Natural killer cell treated with Interleukin-12 subunit alpha and Interleukin-12 subunit beta and Interleukin-15 and Interleukin-18, amount 100 ng/mL, for 72 hours (primary cell): ENCODE measurements at places on chromosomes 6 and 20. TPM values are rescaled to one million over a fixed set of nuclear protein-coding genes. Genes with fewer than 3 reads are reported as not detected.

Gene CDH22
- total RNA-seq = not detected

Gene VSX1
- not detected for total RNA-seq

Gene FOXF2
- total RNA-seq = not detected

Gene EYS
- not detected for total RNA-seq

Gene GPR6
- not detected for total RNA-seq

DNA sequence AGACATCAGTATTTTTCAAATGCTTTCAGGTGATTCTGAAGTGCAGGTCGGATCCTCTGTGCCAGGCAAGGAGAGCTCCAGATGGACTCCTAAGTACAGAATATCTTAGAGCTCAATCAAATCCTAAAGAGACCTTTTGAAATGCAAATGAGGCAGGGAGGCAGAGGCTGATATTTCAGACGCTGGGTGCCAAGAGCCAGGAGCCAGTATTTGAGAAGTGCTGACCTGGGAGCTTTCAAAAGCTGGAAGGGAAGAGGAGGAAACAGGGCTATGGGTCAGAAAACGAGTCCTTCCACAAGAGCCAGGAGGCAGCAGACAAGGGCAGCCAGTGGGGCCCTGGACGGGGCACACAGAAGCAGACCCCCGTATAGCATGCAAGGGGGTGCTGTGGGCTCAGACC lies 46.1 kb upstream of the DSN1 start:
- no peak for DNase-seq

- no peak for DNase-seq
Measured at GRCh38 chr20:4817230-4817671, 95.5 kb downstream of the PRND start.

DNA sequence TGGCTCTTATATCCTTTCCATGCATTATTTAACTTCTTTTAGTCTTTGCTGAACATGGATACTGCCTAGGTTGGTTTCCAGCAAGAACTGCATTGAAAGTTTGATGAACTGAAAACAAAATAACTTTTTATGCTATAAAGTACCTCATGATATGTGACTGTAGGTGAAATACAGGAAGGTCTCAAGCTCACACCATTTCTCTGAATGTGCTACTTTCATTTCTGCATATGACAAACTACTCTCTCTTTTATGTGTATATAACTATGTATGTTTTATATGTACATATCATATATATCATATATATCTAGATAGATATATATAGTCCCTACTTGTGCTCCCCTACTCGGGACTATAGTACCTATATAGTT lies 65.9 kb downstream of the AIG1 start:
- DNase-seq = no peak

GRCh38 chr6:143941852-143942627 lies 66.0 kb downstream of the PLAGL1 start:
- DNase-seq = peak; percentile 68

DNA sequence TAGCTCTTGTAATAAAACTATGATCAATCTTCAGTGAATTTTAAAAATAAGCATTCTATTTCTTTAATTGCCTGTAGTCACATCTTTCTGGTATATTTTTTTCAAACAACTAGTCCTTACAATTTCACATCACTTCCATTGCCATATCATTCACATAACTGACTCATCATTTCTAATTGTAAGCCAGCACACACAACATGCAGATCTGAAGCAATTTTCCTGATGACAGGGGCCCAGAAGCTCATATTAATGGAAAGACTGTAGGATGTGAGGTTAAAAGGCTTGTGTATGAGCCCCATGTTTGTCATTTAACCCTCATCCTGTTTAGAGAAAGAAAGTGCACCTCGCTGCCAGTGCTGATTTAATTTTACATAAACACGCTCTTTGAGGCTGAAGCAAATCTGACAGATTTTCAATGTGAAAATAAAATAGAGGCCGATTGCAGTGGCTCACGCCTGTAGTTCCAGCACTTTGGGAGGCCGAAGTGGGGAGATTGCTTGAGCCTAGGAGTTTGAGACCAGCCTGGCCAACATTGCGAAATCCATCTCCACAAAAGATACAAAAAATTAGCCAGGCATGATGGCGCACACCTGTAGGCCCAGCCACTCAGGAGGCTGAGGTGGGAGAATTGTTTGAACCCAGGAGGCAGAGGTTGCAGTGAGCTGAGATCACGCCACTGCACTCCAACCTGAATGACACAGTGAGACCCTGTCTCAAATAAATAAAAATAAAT lies 40.1 kb upstream of the LTV1 start:
- DNase-seq = no peak

DNA sequence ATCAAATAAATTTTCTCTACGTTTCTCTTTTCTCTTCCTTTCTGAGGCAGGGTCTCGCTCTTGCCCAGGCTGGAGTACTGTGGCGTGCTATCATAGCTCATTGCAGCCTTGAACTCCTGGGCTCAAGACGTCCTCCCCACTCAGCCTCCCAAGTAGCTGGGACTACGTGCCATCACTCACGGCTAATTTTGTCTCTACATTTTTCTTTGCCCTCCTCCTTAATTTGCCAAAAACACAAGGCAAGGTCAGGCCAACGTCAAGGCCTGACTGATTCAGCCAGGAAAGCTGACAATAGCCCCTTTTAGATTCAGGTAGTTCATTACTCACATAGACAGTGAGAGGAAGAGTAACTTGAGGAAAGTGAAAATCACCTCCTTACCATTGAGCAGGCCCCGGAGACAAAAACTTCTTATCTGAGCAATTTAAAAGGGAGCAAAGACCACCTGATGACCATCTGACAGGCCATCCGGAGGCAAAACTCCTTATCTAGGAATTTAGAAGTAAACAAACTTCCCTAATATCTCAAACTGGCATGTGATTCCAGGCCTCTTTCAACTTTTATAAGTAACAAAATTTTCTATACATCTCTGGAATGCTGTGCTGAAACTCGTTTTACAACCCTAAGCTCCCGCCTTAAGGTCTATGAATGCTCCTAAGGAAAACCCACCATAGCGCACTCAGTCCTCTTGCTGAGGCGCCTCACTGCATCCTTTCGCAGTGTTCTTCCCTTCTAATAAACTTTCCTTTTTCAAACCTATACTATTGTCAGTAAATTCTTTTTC lies 42.1 kb upstream of the SRPK1 start:
- DNase-seq = no peak

- DNase-seq = no peak
Measured at GRCh38 chr6:136510782-136511181, 39.4 kb downstream of the MAP7 start.

DNA sequence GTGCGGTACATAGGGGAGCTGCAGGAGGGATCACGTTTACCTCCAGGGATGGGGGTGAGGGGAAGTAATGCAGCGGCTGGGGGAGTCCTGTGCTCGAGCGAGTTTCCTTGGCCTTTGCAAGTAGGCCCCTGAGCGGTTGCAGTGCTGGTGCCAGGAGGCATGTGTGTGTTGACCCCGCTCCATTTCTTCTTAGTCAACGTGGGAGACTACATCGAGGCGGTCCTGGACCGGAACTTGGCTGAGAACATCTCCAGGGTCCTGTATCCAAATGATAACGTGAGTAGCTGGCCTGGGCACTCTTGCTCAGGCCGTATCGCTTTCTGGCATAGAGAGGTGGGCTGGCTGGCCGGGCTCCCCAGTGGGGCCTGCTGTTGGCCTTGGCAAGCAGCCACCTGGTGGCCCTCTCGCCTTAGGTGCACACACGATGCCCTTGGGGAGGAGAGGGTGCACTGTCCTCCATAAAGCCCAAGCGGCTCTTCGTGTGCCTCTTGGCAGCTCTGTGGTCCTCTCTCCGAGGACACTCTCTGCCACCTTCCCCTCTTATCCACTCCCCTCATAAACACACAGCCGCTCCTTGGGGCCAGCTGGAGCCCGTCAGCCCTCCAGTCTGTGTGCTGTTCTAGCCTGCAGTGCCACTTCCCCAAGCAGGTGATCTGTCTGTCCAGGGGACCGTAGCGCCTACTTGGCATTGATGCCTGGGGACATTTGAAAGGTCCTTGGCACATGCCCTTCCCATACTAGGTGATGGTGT lies 29.3 kb downstream of the PYGB start:
- no peak for DNase-seq

- no peak for DNase-seq
Measured at GRCh38 chr6:2714111-2714895, 36.4 kb downstream of the MYLK4 start.

DNA sequence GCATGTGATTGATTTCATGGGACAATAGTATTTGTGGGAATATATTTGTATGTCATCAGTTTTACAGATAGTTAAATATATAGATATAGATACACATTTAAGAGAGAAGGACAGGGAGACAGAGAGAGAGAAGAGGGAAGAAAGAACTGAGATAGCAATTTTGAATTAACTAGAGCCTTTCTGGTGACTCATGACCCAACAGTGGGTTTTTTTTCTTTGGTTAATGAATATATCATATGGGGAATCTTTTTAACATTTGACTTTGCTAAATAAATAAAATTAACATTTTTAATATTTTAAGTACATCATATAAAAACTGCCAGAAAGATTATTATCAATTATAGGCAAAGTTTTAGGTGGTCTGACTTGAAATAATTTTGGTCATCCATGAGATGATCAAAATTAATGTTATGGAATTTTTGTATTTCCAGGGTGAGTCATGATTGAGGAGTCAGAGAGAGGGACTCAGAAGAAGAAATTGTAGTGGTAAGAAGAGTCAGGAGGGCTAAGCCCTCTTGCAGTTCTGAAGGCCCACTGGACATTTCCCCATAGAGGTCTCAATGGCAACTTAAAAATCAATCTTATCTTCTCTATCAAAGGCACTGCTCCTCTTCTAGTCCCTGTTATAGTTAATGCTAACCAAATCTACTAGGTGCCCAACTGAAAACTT lies 508.1 kb upstream of the MAP3K7 start:
- DNase-seq = no peak

- DNase-seq = no peak
Measured at GRCh38 chr20:3815703-3816315, 4.5 kb upstream of the AP5S1 start.

- no peak for DNase-seq
Measured at GRCh38 chr6:135192256-135193174, 11.4 kb downstream of the MYB start.

- no peak for DNase-seq
Measured at GRCh38 chr6:33091957-33092356, 16.2 kb downstream of the HLA-DPB1 start.
